H1 (cell line): ENCODE measurements at places on chromosomes 3 and 15. TPM values are rescaled to one million over a fixed set of nuclear protein-coding genes. Genes with fewer than 3 reads are reported as not detected.

The C2CD4A gene
- total RNA-seq = not detected in 2 replicates

The ACTC1 gene
- total RNA-seq = 86.2 and 90.0 TPM in 2 replicates

The GADL1 gene
- total RNA-seq = 0.30 and 0.36 TPM in 2 replicates

The CCDC54 gene
- not detected in 2 replicates for total RNA-seq

The ARRDC4 gene
- 3.7 and 3.8 TPM in 2 replicates for total RNA-seq

The RASL12 gene
- 9.3 and 10.3 TPM in 2 replicates for total RNA-seq

The FANCD2OS gene
- total RNA-seq = not detected in 2 replicates

The LHFPL4 gene
- 16.9 and 20.9 TPM in 2 replicates for total RNA-seq

The RTP1 gene
- total RNA-seq = 3.0 and 3.2 TPM in 2 replicates

- no peak overlapping the region for H3K4me3 ChIP-seq
- H3K27me3 ChIP-seq = no peaks in the 10 kb centered on the region
- no peak for DNase-seq
- no peaks in the 10 kb centered on the region for H3K36me3 ChIP-seq
Measured at GRCh38 chr3:192929146-192929545, 11.5 kb upstream of the MB21D2 start.

DNA sequence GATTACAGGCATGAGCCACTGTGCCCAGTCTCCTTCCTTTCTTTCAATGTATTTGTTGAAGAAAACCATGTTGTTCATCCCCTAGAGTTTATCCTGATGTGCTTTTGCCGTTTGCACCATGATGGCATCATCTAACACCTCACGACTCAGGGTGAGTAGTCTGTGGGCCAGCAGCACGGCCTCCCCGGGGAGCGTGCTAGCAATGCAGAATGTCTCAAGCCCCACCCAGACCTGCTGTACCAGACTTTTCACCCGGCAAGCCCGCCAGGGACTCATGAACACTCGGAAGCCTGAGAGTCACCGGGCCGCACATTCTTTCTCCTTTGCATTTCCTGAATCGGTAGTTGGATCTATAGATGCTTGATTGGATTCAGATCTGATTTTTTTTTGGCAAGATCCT, 64.6 kb downstream of the RPN1 start:
- no peak overlapping the region for H3K4me3 ChIP-seq
- no peaks in the 10 kb centered on the region for H3K36me3 ChIP-seq
- H3K4me1 ChIP-seq = no peaks in the 10 kb centered on the region
- no peak for DNase-seq

DNA sequence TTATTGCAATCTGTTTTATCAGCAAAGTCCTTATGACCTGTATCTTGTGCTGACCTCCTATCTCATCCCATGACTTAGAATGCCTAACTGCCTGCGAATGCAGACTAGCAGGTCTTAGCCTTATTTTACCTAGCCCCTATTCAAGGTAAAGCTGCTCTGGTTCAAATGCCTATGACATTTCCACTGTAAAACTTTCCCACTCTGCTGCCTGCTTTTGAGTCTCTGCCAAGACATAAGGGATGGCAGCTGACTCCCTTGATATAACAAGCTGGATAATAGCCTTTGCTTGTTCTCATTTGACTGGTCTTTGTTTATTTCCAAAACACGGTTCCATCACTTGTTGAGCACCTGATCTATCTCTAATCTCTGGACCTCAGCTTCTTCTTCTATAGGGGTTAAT, 131.9 kb upstream of the STRIT1 start:
- no peak for DNase-seq
- no peak overlapping the region for H3K27ac ChIP-seq
- H3K27me3 ChIP-seq = no peaks in the 10 kb centered on the region
- H3K4me3 ChIP-seq = no peak overlapping the region
- peaks cover 21% of the 10 kb centered on the region for H3K4me1 ChIP-seq

DNA sequence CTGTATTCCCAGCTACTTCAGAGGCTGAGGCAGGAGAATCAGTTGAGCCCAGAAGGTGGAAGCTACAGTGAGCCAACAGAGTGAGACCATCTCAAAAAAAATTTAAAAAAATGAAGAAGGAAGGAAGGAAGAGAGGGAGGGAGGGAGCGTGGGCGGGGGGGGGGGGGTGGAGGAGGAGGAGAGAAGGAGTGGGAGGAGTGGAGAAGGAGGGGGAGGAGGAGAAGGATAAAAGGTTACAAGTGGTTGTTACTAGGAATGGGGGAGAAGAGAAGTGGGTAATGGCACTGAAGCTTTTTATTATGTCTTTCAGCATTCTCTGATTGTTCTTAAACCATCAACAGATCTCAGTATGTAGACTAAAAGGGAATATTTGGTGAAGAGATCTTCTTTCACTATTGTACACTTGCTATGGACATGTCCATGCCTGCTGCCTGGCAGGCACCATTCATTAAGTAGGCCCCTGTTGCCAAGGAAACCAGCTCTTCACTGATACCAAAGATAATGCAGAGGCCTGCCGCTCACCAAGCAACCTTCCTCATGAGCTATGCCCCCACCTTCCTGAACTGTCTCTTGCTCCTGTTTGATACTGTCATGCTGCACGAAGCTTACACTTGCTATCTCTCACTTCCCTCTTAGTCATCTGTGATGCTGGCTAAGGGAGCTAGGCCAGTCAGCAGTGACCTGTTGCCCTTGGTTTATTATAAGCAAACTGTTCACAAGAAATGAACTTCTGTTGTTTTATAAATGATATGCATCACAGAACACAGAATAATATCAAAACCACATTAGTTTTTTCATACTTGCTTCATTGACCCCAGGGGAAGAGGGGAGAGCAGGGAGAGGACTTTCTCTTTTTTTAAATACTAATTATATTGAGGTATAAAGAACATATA, 23.1 kb downstream of the EPM2AIP1 start:
- H3K4me1 ChIP-seq = peaks cover 7% of the 10 kb centered on the region
- no peaks in the 10 kb centered on the region for H3K27me3 ChIP-seq
- H3K4me3 ChIP-seq = no peak overlapping the region
- no peak overlapping the region for H3K27ac ChIP-seq
- no peak for DNase-seq
- H3K36me3 ChIP-seq = no peaks in the 10 kb centered on the region

DNA sequence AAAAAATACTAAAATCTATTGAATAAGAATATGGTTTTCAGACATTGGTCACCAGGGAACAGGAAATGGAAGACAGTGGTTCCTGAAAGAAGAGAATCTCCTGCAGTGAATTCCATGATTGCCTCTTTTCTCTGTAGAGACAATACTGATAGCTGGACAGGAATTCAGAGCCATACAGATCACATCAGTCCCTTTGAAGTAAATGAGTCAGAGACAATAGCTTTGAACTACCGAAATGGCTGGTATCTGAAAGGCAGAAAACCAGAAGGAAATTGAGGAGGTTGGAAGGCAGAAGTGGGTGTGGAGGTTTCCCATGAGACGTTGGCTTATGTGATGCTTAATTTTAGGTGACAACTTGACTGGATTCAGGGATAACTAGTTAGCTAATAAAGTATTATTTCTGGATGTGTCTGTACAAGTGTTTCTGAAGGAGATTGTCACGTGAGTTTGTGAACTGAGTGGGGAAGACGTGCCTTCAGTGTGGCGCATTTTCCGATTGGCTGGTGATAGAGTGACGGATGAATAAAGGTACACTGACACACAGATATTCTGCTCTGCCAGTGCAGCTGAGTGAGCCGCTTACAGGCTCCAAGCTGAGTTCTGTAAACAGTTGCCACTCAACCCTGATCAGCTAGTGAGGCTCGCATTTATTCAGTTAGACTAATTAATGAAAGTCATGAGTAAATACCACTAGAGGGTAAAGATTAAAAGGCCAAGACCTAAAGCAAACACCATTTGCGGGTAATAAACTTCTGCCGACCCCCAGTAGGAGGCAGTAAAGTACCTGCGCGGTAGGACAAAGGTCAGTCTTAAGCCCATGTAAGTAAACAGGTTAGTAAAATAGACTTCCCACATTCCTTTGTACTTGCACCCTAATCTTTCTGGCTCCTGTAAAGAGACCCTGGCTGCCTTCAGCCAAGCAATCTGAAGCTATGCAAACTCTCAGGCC, 1298.6 kb downstream of the SI start:
- no peak overlapping the region for H3K4me3 ChIP-seq
- H3K27ac ChIP-seq = no peak overlapping the region
- no peaks in the 10 kb centered on the region for H3K36me3 ChIP-seq
- H3K27me3 ChIP-seq = no peaks in the 10 kb centered on the region
- DNase-seq = peak; percentile 51

DNA sequence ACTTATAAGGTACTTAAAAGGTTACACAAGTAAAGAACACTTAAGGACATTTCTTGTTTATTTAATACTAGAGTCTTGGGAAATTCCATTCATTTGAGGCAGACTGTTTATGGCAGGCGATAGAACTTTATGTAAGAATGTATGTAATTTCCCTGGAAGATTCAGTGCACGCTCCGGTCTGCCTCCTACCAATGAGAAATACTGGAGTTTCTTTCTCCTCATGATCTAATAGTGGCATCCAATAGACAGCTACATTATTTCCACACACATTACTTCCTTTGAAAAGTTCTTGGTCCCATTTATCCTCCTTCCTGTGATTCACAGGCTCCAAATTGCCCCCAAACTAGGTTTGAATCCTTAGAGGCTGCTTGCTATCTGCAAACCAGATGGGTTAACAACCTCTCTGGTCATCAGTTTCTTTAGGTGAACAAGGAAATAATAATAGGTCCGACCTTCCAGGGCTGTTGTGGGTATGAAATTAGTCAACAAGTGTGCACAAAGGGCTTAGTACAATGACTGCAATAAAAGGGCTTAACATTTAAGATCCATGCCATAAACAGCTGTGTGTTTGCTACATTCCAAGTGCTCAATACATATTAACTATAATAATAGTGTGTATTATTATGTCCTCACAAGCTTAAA, 30.7 kb downstream of the EIF4E3 start:
- no peaks in the 10 kb centered on the region for H3K27me3 ChIP-seq
- H3K36me3 ChIP-seq = no peaks in the 10 kb centered on the region

- peaks cover 11% of the 10 kb centered on the region for H3K36me3 ChIP-seq
- no peak for DNase-seq
- H3K27me3 ChIP-seq = no peaks in the 10 kb centered on the region
- H3K4me3 ChIP-seq = no peak overlapping the region
Measured at GRCh38 chr15:66308531-66308930, 15.2 kb downstream of the DIS3L start.

DNA sequence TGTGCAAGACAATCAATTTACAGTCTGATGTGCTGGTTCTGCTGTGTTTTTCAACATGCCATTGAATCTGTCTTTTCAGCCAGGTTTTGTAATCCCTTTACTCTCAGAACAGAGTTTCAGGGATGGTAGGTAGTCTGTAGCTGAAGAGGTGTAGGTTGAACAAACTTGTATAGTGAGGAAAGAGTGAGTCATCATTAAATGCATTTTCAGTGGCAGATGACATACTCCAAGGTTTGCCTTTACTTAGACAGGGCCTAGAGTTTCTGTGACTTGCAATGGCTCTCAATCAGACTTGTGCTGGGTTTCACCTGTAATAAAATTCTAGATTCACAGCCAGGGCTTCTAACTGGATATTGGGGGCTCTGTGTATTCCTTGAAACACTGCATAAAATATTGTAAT, 94.6 kb downstream of the CYP19A1 start:
- no peak overlapping the region for H3K4me3 ChIP-seq
- H3K36me3 ChIP-seq = no peaks in the 10 kb centered on the region
- H3K27me3 ChIP-seq = no peaks in the 10 kb centered on the region
- no peak overlapping the region for H3K27ac ChIP-seq
- no peaks in the 10 kb centered on the region; the same call in 1 of the 2 replicates for H3K4me1 ChIP-seq
